ENCODE measurements at places on chromosomes 16 and 17.

GRCh38 chr16:2854700-2855309 lies 3.2 kb downstream of the PRSS22 start:
- DNase-seq: no peak

GRCh38 chr17:73929860-73930430 lies 273.5 kb upstream of the RPL38 start:
- DNase-seq: no peak

DNA sequence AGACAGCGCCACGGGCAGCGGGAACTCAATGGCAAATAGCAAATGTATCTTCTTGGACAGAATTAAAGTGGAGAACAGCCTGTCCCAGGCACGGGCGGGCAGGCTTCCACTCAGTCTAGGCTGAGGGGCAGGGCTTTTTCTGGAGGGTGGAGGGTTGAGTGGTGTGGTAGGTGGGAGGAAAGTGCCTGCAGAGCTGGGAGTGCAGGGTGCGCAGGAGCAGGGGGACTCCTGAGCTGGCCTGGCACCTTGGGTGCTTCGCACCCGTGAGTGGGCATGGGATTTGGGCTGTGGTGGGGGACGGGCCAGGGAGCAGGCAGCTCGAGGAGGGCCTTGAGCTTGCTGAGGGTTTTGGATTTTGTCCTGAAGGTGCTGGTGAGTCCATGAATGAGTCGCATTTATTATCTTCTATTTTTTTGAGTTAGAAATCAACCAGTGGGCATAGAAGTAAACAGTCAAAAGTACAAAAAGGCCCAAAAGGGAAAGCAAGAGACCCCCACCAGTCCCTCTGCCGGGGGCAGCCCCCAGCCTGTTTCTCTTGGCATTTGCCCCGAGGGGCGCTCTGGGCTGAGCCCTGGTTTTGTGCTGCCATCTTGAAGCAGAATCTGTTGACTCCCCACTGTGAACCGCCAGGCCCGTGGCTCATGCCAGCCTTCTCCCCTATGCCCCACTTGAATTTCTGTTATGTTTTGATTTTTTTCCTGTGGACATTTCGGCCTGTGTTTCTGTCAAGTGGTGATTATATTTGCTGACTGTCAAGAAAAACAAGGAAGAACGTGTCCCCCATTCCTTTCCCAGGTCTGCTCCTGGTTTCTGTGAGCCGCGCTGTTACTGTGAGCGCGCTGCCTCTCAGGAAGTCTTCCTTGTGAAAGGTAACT lies 8.2 kb downstream of the ADORA2B start:
- no peak for DNase-seq

DNA sequence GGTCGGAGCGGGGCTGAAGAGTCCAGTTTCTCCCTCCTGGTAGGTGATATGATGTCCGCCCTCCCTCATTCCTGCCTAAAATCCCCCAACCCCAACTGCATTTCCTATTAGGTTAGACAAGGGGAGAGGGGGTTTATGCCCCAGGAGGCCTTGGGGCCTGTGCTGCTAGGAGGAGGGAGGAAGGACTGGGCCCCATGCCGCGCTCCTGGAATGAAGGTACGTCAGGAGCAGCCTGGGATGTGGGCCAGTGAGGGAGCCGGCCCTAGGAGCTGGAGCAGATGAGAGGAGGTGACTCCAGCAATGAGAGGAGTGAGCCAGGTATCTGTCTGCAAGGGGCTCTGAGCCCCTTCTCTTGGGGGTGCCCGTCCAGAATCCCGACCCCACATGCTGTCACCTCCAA lies 46.9 kb upstream of the CDC42EP4 start:
- no peak for DNase-seq

- peak; percentile 37 for DNase-seq
Measured at GRCh38 chr17:47324224-47325020, 667 bp downstream of the EFCAB13 start.

DNA sequence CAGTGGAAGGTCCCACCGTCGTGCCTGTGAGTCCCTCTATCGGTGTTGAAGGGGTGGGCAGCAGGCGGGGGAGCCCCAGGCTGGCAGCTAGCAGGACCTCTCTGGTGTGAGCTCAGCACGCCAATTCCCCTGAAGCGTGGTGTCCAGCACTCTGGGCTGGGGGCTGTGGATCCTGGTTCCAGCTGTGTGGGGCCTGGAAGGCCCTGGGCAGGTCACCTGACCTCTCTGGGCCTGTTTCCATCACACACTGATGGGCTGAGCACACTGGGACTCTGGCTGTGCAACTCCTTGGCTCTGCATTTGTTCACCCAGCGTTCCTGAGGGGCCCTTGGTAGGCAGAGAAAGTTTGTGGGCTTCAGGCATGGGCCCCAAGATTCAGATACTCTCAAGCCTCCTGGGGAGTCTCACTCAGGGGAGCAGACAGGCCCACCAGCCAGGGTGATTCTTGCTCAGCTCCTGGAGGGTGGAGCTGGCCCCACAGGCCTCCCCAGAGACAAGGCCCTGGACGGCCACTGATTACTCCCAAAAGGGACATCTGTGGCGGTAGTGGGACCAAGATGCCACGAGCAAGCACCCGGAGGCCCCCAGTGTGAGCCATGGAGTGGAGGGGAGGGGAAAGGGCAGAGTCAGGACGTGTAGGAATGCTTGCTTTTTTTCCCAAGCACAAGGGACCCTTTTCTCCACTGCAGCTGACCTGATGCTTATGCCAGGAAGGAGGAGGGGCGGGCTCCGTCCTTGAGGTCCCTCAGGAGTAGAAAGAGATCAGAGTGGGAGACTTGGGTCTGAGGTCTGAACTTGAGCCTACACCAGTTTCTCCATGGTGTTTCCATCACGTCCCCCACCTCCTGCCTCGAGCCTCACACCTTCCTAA lies 8.5 kb downstream of the SCGB1C2 start:
- no peak for DNase-seq

- DNase-seq: no peak
Measured at GRCh38 chr16:51497541-51498211, 346.6 kb upstream of the SALL1 start.

GRCh38 chr17:29711588-29712385 lies 89.1 kb upstream of the CORO6 start:
- DNase-seq: no peak

DNA sequence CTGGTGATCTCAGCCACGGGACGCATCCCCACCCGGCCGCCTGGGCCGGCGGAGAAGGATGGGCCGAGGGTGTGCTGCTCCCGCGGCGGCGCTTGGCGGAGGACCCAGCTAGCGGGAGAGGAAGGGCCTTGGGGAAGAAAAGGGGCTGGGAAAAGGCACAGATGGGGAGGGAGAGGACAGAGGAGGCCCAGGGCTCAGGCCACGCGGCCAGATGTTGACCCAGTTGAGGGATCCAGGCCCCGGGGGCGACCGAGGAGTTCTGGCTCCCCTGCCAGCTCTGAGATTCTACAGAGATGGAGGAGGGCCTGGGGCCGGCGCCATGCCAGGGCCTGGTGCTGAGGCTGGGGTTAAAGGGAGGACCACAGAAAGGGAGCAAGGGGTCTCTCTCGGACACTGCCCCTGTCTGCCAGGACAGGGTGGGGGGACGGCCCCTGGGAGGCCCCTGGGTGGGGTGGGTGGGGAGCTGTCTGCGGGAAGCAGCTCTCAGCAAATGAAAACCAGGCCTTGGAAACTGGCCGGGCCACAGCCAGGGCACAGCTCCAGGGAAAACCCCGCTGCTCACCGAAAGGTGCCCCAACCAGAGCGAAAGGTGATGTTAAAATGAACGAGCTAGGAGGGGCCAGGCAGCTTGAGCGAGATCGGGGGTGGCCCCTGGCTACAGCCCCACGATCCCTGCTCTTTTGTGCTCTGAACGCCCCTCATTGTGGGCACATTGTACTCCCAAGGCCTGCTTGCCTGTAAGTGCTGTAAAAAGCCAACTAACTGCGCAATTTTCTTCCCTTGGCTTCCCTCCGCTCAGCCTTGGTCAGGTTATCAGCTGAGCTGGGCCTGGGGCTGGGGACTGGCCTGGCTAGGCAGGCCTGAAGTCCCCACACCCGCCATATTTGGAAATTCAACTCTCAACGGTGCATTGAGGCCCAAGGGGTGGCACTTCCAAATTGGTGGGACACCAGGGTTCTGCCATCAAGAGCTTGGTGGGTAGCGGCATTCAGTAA lies 191.4 kb downstream of the ZNF423 start:
- DNase-seq: no peak

GRCh38 chr17:2564877-2565276 lies 28.6 kb upstream of the PAFAH1B1 start:
- DNase-seq: no peak

DNA sequence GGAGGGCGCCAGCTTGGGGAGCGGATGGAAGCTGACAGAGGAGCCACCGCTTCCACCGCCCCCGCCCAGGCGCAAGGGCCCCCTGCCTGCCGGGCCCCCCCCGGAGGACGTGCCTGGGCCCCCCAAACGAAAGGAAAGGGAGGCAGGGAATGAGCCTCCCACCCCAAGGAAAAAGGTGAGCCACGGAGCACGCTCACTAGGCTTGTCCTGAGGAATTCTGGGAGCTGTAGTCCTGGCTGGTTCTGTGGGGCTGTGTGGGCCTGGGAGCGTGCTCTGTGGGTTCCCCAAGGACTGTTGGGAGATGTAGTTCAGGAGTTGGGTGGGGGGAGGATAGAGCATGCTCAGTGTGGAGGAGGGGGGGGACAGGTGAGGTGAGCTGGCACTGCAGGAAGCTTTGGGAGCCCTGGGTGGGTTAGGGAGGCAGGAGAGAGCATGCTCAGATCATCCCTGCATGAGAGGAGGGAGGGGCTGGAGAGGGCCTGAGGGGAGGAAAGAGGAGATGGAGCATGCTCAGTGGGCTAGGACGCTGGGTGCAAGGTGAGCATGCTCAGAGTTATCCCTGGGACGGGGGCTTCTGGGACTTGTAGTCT lies 4.5 kb downstream of the FBXL19 start:
- DNase-seq: no peak

- no peak for DNase-seq
Measured at GRCh38 chr17:58279016-58279711, 1.6 kb downstream of the MPO start.

GRCh38 chr17:16432017-16432416 lies 16.6 kb downstream of the TRPV2 start:
- DNase-seq: no peak

GRCh38 chr16:12508054-12508453 lies 295.6 kb downstream of the CPPED1 start:
- DNase-seq: no peak

DNA sequence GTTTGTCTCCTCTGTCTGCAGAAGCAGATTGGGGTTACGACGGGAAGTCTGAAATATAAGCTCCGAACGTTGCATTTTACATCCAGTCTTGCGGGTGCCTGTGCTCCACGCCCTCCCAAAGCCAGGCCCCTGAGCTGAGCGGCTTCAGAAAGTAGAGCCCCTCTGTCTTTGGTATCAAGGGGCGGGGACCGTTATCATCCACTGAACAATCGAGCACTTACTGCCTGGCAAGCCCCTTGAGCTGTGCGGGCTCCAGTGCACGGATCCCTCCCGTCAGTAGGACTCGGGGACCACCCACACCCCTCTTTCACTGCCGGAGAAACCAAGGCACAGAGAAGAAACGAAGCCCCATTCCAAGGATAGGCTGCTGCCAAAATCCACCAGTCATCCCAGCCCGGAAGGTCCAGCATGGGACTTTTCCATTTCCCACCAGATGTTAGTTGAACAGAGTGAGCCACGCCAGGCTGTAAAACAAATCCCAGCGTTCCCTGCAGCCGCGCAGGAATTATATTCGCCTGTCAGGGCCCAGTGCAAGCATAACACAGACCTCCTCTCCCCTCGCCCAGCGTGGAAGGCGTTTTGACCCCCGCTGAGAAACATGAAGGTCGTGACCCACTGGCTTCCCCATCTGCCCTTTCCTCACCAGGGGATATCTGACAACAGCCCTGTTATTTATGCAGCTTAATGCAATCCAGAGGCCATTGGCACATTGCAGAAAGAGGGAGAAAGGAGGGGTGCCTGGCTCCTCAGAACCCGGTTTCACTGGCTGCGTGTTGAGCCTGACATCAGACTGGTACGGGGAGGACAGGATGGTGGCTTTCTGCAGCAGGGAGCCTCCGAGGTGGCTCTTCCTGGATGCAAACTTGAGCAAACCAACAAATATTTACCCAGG lies 212.2 kb upstream of the FOXF1 start:
- DNase-seq: no peak

- no peak for DNase-seq
Measured at GRCh38 chr17:3656755-3657587, 11.4 kb downstream of the TAX1BP3 start.

DNA sequence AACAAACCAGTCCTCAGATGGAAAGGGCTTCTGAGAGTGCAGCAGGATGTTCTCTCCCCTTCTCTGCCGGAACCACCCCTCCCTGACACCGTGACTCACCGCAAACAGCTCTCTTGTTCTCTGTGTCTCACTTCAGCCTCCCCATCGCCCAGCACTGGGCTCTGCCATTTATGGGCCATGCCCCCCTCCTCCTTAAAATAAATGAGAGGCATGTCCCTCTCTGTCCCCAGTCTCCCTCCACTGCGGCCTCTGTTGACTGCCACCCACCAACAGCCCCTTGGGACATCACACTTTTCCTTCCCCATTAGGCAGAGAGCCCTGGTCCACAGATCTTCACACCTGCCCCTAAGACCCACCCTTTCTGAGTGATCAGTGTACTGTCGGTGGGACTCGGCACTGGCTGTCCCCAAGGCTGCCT lies 6.3 kb downstream of the CCDC102A start:
- peak; percentile 57 for DNase-seq

DNA sequence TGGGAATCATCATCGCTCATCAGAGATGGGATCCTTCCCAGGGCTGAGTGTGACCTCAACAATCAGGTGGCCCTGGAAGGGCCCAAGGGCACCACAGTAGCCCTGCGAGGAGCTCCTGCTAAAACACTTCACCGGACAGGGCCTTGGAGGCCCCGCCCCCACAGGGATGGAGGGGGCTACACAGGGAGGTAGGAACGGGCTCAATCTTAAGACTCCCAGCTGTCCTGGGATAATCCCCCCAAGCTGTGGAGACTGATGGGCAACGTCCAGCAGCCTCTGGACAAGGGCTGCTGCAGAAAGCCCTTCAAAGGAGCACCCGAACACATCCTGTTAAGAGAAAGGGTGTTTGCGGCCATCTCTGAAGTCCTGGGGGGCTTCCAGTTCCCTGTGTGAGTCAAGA lies 60.4 kb downstream of the ZNF423 start:
- no peak for DNase-seq

GRCh38 chr16:77859493-77860232 lies 71.3 kb downstream of the VAT1L start:
- DNase-seq: no peak

DNA sequence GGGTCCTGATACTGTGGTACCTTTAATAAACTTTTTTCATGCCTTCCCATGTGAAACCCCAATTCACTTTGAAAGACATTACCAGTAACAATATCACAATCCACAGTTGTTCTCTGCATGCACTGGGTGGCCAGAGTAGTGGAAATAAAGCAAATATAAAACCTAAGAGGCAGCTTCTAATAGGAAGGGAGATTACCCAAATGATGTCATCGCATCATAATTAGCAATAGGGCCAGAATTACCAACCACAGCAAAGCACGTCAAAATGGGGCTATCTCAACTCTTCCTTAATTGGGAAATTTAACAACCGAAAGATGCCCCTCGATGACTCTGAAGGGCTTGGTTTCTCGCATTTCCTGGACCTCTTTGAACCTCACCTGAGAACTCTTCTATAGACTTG lies 224.8 kb downstream of the GRIN2A start:
- DNase-seq: no peak

- DNase-seq: no peak
Measured at GRCh38 chr16:19933740-19934139, 49.1 kb upstream of the GPRC5B start.
